ENCODE measurements at places on chromosomes 6 and 20. TPM values are rescaled to one million over a fixed set of nuclear protein-coding genes. Genes with fewer than 3 reads are reported as not detected.
A peak's percentile ranks its signal among the peaks of the same experiment; 100 is the strongest.

- no peak for DNase-seq
- no peaks in the 10 kb centered on the region for H3K27me3 ChIP-seq
- H3K4me3 ChIP-seq = no peak overlapping the region
- no peaks in the 10 kb centered on the region for H3K4me1 ChIP-seq
- H3K27ac ChIP-seq = no peak overlapping the region
Observed at GRCh38 chr6:65719101-65719500, 12.1 kb upstream of the EYS start.

DNA sequence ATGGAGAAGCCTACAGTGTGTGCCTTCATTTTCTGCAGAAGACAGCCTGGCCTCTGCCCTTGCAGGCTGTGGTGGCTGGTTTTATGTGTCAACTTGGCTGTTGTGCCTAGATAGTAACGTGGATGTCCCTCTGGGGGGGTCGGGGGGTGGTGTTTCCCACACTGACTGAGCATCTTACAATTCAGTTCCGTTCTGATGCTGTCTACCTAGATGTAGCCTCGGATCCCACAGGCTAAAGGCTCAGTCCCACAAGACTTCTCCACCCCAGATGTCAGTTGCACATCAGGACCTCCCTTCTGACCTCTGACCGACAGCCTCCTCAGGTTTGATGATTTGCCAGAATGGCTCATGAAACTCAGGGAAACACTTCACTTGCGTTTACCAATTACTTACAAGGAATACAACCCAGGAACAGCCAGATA, 4.4 kb downstream of the PYGB start:
- H3K4me1 ChIP-seq = peaks cover 4% of the 10 kb centered on the region
- H3K27me3 ChIP-seq = no peaks in the 10 kb centered on the region
- H3K36me3 ChIP-seq = no peaks in the 10 kb centered on the region
- H3K4me3 ChIP-seq = no peak overlapping the region
- peak; percentile 35 for DNase-seq

DNA sequence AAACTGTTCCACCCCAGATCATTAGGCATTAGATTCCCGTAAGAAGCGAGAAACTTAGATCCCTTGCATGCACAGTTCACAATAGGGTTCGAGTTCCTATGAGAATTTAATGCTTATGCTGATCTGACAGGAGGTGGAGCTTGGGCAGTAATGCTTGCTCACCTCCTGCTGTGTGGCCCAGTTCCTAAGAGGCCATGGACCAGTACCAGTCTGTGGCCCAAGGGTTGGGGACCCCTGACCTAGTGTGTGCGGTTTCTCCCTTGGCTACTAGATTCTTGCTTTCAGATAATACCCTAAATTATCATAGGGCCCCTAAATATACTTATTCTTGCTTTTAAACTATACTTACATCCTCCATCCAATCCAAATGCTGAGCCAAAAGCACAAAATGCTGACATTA, 1.9 kb upstream of the GPSM3 start:
- H3K36me3 ChIP-seq = no peaks in the 10 kb centered on the region
- no peak overlapping the region for H3K4me3 ChIP-seq
- H3K4me1 ChIP-seq = peaks cover 26% of the 10 kb centered on the region

The EYA4 gene
- 0.99 TPM for polyA plus RNA-seq

The FABP7 gene
- polyA plus RNA-seq = not detected

DNA sequence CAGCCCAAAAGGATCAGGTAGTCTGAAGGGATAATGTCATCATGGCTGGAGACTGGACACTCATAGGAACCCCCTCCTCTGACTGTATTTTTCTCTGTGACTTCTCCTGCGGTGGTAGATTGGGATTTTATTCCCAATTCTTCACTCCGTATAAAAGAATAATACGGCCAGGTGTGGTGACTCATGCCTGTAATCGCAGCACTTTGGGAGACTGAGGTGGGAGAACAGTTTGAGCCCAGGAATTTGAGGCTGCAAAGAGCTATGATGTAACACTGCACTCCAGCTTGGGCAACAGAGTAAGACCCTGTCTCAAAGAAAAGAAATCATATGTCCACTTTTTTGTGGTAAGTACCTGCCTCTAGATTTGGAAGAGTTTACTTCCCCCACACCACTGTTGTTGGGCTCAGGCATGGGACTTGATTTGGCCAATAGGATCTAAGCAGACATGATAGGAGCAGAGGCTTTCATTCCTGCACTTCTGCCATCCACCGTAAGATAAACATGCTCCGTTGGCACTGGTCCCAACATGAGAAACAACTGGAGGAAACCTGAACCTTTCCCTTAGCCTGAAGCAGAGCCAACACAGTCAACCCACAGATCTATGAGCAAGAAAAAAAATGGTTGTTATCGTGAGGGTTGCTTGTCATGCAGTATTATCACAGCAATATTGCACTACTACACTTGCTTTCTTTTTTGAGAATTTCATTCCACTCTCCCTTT, 82.0 kb downstream of the JPH2 start:
- DNase-seq = no peak
- no peaks in the 10 kb centered on the region for H3K27me3 ChIP-seq
- H3K4me1 ChIP-seq = no peaks in the 10 kb centered on the region
- H3K4me3 ChIP-seq = no peak overlapping the region

- no peaks in the 10 kb centered on the region for H3K36me3 ChIP-seq
- no peak overlapping the region for H3K4me3 ChIP-seq
- DNase-seq = no peak
- no peaks in the 10 kb centered on the region for H3K27me3 ChIP-seq
- H3K27ac ChIP-seq = no peak overlapping the region
- H3K4me1 ChIP-seq = no peaks in the 10 kb centered on the region
Observed at GRCh38 chr6:75530696-75531095, 37.1 kb upstream of the FILIP1 start.

GRCh38 chr6:4581468-4582385, 194.5 kb upstream of the CDYL start:
- H3K27me3 ChIP-seq = no peaks in the 10 kb centered on the region
- no peaks in the 10 kb centered on the region for H3K4me1 ChIP-seq
- DNase-seq = no peak
- no peaks in the 10 kb centered on the region for H3K36me3 ChIP-seq
- H3K4me3 ChIP-seq = no peak overlapping the region

The ECT2L gene
- not detected for polyA plus RNA-seq

The RREB1 gene
- polyA plus RNA-seq = 5.9 TPM

GRCh38 chr6:130749402-130749801, 77.8 kb upstream of the SMLR1 start:
- no peak for DNase-seq
- H3K27ac ChIP-seq = no peak overlapping the region
- no peaks in the 10 kb centered on the region for H3K4me1 ChIP-seq
- H3K36me3 ChIP-seq = no peaks in the 10 kb centered on the region

- no peak for DNase-seq
- peaks cover 12% of the 10 kb centered on the region for H3K36me3 ChIP-seq
- H3K4me1 ChIP-seq = no peaks in the 10 kb centered on the region
Observed at GRCh38 chr6:134983823-134984222, 33.9 kb upstream of the ALDH8A1 start.

GRCh38 chr6:98454809-98455322, 379.5 kb upstream of the POU3F2 start:
- H3K27me3 ChIP-seq = no peaks in the 10 kb centered on the region
- no peaks in the 10 kb centered on the region for H3K4me1 ChIP-seq
- H3K36me3 ChIP-seq = no peaks in the 10 kb centered on the region
- no peak overlapping the region for H3K4me3 ChIP-seq

The KCNK16 gene
- not detected for polyA plus RNA-seq

- H3K27ac ChIP-seq = no peak overlapping the region
- DNase-seq = no peak
- H3K4me3 ChIP-seq = no peak overlapping the region
- H3K36me3 ChIP-seq = no peaks in the 10 kb centered on the region
- H3K4me1 ChIP-seq = no peaks in the 10 kb centered on the region
Observed at GRCh38 chr6:66558189-66558588, 851.2 kb upstream of the EYS start.

The ID1 gene
- 293 TPM for polyA plus RNA-seq

The CCN5 gene
- 0.41 TPM for polyA plus RNA-seq

DNA sequence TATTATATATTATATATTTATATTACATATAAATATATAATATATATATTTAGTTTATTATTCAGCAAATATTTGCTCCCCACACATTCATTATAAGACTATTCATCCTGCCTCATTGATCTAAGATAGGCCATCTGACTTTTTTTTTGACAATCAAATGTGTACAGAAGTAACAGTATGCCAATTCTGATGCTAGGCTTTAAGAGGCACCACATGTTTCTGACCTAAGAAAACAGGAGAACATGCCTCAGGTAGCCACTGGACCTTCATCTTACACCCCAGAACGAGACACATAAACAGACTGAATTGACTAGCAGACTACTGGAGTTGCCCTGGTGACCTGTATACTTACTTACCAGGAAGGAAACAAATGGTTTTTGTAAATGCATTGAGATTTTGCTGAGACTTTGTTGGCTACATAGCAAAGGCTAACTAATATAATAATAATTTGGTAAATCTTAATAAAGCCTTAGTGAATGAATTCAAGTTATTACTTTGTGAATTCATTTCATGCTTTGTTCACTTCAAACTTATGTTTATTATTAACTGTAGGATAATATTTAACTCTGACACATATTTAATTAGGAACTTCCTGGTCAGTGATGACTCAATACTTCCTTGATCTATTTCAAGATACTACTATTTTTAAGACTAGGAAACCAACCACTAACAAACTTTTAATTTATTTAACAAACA, 13.4 kb upstream of the MYO6 start:
- H3K27me3 ChIP-seq = no peaks in the 10 kb centered on the region
- no peak overlapping the region for H3K4me3 ChIP-seq

DNA sequence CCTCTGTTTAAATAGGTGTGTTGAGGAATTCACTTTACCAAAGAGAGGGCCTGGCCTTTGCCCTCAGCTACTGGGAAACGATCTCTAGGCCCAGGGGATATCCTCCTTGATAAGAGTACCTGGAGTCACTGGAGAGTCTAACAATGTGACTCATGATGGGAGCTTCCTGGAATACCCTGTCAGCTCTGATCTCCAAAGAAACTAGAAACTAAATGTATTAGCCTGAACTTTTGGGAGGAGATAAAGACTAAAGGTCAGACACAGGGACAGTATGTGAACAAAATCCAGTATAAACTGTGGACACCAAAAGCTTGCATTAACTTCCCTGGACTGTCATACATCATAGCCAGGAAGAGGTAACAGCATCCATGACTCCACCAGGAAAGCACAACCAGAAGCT, 148.5 kb downstream of the RNGTT start:
- DNase-seq = no peak
- H3K27me3 ChIP-seq = no peaks in the 10 kb centered on the region
- H3K4me1 ChIP-seq = no peaks in the 10 kb centered on the region
- no peaks in the 10 kb centered on the region for H3K36me3 ChIP-seq

GRCh38 chr20:53833333-53834061, 236.9 kb downstream of the BCAS1 start:
- no peak overlapping the region for H3K27ac ChIP-seq
- H3K4me1 ChIP-seq = peaks cover 20% of the 10 kb centered on the region
- H3K27me3 ChIP-seq = no peaks in the 10 kb centered on the region
- DNase-seq = no peak

GRCh38 chr20:3430376-3431069, 23.1 kb upstream of the DNAAF9 start:
- no peak for DNase-seq
- H3K27me3 ChIP-seq = no peaks in the 10 kb centered on the region
- H3K27ac ChIP-seq = no peak overlapping the region
- H3K36me3 ChIP-seq = no peaks in the 10 kb centered on the region

DNA sequence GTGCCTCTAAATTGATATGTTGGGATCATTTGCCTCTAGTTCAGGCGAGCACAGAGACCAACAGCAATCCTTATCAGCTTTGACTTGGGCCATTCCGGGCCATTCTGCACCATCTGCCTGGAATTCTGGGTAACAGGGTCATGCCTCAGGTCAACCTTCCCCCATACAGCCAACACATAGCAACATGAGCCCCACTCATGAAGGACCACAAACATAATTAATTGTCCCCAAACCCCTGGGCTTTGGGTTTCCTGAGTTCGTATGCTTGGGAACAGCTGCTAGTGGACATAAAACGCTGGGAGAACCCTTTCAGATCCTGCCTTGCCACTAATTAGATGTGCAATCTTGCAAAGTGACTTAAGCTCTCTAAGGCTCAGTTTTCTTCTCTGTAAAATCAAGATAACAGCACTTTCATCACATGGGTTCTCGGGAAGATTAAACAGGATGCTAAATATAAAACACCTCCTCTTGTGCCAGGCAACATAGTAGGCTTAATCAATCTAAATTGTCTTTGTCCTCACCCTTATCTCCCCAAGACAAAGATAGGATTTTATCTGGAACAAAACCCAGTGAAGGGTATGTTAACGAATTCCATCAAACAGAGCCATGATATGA, 426.5 kb downstream of the CD83 start:
- H3K27ac ChIP-seq = no peak overlapping the region
- no peaks in the 10 kb centered on the region for H3K4me1 ChIP-seq
- DNase-seq = no peak
- H3K27me3 ChIP-seq = no peaks in the 10 kb centered on the region
- H3K4me3 ChIP-seq = no peak overlapping the region
- no peaks in the 10 kb centered on the region for H3K36me3 ChIP-seq

The SLC35D3 gene
- not detected for polyA plus RNA-seq

DNA sequence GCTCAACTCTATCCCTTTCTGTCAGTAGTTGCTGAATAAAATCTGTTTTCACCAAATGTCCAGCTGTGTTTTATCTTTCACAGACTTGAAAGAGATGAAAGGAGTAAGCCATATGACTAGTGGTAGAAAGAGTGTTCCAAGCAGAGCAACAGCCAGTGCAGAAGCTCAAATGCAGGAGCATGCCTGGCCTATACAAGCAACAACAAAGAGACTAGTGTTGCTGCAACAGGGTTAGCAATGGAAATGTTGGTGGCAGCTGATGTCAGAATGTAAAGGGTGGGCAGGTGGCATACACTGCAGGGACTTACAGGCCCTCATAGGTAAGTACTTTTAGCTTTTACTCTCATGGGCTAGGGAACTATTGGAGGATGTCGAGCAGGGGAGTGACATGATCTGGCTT, 5.2 kb upstream of the HINT3 start:
- no peaks in the 10 kb centered on the region for H3K36me3 ChIP-seq
- no peaks in the 10 kb centered on the region for H3K4me1 ChIP-seq
- H3K27me3 ChIP-seq = no peaks in the 10 kb centered on the region
- DNase-seq = no peak
- no peak overlapping the region for H3K27ac ChIP-seq
- H3K4me3 ChIP-seq = no peak overlapping the region

- DNase-seq = no peak
- no peak overlapping the region for H3K4me3 ChIP-seq
- no peaks in the 10 kb centered on the region for H3K27me3 ChIP-seq
- H3K4me1 ChIP-seq = no peaks in the 10 kb centered on the region
- peaks cover 11% of the 10 kb centered on the region for H3K36me3 ChIP-seq
Observed at GRCh38 chr6:41100871-41101287, 28.1 kb downstream of the NFYA start.

The KCNB1 gene
- polyA plus RNA-seq = 0.26 TPM

Data from kidney (tissue), 22 donors.